ENCODE measurements at places on chromosomes 3 and 15. TPM values are rescaled to one million over a fixed set of nuclear protein-coding genes. Genes with fewer than 3 reads are reported as not detected.

GRCh38 chr3:105715372-105715771 lies 153.4 kb downstream of the CBLB start:
- no peak for DNase-seq

The QTRT2 gene
- 35.7 TPM for total RNA-seq

DNA sequence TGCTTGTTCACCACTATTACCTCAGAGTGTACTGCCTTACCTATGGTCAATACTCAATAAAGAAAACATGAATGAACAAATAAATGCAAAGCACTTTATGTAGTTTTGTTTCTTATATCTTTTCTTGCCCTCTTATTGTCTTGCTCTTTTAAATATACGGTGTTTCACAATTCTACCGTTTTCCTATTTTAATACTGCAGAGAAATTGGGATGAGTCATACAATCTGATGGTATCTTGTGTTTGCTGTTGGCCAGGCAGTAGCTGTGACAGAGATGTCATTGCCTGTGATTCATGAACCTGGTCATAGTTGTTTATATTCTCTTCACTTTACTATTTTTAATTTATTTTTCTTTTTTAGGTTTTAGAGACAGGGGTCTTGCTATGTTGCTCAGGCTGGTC lies 48.3 kb downstream of the SERP1 start:
- DNase-seq = no peak

The DNASE1L3 gene
- not detected for total RNA-seq

GRCh38 chr15:66252685-66253417 lies 699 bp downstream of the MEGF11 start:
- peak; percentile 25 for DNase-seq

GRCh38 chr3:160851629-160852210 lies 95.7 kb downstream of the PPM1L start:
- DNase-seq = no peak

- no peak for DNase-seq
Measured at GRCh38 chr3:61699622-61700021, 138.3 kb downstream of the PTPRG start.

DNA sequence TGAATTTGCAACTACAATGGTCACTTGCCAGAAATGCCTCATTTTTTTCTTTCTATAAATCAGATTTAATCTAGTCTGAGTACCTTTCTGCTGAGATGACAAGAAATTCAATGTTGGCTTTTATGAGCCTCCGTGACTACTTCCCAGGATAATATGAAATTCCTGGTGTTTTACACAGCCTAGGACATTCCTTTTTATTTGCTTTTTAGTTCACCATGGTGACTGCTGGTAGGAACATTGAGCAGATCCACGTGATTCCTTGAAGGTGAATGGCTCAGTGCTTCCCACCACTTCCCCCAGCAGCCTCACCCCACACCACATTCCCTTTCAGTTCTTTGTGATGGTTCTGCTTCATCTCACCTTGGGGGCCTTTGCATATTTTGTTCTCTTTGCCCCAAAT lies 4.3 kb upstream of the NPTN start:
- no peak for DNase-seq

DNA sequence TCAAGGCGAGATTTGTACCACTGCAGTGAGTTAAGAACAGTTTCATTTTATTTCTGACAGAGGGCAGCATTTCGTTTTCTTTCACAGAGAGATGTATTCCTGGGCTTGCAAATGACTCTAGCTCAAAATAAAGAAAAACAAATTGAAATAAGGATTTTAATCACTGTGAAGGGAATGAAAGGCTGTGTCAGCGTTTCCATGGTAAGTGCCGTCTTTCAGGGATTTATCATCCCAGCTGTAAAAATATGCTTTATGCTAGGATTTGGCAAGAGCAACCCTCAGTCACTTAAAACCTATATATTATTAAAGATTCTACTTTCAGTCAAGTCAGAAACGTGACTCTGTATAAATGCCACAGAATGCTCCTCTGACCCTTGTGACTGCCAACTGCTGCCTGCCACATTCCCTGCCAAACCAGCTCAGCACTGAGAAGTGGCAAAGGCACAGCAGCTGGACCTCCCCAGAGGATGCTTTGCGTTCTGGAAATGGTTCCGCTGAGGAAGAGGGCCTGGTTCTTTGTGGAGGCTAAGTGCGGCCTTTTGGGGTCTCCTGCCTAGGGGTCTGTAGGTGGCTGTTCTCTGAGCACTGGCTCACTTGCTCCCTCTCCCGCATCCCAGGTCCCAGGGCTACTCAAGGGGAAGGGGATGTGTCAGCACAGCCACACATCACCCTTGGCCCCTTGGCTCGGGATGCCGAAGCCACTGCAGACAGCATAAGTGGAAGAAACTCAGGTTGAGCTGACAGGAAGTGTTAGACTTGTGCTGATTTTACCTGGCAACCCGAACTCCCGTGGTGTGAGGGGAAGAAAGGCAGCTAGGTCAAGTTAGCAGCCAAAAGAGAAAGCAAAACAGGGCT lies 56.6 kb upstream of the POMGNT2 start:
- DNase-seq = no peak

The SLC28A2 gene
- 0.11 TPM for total RNA-seq

DNA sequence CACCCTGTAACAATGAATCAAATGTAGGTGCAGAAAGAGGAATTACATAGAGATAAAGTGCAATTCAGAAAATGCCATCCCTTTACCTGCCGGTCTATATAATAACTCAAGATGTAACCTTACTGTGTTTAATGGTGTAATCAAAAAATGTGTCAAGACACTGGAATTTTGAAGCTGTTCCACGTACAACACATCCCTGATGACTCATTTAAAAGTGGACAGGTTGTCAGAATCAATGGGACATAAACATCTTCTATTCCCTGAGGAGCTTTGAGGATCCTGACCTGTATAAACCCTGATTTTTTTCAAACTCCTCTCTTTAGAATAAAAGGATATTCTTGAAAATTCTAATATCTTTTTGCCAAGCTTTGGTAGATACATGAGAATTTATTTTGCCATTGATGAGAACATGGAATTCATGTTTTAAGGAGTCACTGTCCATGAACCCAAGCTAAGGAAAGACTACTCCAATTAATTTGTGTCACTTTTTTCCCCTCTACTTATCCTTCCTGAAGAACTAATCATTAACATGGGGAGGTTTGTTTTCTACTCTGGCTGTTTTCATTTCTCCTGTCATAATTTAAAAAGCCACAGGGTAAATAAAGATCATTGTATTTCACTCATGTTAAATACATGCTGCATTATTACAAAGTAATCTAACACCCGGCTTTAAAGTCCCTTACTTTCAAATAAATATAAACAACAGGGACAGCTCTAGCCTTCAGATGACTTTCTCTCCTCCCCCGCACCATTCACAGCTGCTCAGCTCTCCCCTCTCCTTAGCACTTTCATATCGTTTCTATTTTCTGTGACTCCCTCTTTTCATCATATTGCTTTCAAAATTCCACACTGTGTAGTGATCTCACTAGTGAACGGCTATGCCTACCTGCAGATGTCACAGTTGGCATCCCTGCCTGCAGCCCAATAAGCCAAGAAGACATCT lies 138.3 kb downstream of the TAFA4 start:
- no peak for DNase-seq

The TJP1 gene
- 181 TPM for total RNA-seq

DNA sequence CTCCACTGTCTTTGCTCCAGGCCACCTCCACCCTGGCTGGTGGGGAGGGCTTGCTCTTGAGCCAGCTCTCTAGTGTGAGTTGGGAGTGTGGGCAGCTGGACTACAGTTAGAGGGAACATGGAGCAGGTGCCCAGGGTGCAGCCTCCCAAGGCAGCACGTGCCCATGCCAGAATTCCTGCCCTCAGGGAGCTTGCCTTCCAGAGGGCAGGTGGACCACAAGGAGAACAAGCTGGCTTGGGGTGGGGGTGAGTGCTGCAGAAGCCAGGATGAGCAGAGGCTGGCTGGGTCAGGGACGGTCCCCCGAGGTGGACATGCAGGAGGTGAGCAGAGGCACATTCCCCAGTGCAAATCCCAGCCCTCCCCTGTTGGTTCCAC lies 89.5 kb downstream of the VGLL4 start:
- DNase-seq = no peak

The RETNLB gene
- total RNA-seq = not detected

DNA sequence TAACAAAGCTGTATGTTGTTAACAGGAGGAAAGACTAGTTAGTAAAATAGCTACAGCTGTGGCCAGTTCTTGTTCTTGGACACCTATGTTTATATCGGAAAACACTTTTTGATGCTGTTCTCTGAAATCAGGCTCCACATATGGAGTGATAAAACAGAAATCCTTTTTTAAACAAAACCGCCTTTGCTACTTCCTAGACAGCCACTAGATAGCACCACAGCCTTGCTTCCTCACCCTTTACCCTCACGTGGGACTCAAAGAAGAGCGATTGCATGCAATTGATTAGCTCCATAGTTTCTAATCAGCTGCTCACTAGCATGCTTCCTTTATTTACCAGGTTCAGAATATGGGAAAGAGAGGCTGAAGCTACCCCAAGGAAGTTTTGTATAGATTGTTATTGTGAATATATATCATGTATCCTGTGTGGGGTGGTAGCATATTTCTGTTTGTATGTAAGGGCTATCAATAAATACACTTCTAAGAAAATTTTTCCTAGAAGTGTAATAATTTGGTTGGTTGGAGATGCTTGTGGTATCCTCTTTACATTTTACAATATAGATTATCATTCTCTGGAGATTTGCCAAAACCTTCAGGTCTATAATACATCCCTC lies 4.3 kb upstream of the MTFMT start:
- peak; percentile 55 for DNase-seq

The MAP1A gene
- total RNA-seq = 0.88 TPM

- DNase-seq = peak; percentile 95
Measured at GRCh38 chr3:169966428-169966950, at the start of gene SEC62. TSS of gene SEC62 (plus strand) at chr3:169966807. CDS start at chr3:169966823, 16 bp downstream.

GRCh38 chr3:81643721-81644120 lies 117.7 kb downstream of the GBE1 start:
- DNase-seq = peak; percentile 33

The CCR3 gene
- 0.64 TPM for total RNA-seq

- no peak for DNase-seq
Measured at GRCh38 chr15:48385031-48385830, 54.0 kb downstream of the DUT start.

GRCh38 chr3:7585052-7585451 lies 724.1 kb downstream of the GRM7 start:
- DNase-seq = no peak

The DCP1A gene
- total RNA-seq = 32.9 TPM

The PLA2G4E gene
- total RNA-seq = 1.4 TPM

The CPEB1 gene
- total RNA-seq = 0.82 TPM

DNA sequence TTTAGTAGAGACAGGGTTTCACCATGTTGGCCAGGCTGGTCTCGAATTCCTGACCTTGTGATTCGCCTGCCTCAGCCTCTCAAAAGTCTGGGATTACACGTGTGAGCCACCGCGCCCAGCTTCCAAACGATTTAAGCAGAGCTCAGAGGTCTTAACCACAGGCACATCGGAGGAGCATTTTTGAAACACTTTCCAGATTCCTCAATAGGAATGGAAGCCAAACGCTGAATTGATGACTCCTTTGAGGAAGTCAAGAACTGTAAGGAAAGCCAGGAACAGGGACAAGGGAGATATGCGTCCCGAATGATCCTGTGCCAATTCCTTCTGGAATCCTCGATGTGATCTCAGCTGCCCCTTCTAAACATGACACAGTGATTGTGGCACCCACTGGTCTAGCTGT lies 40.0 kb downstream of the TRH start:
- no peak for DNase-seq

DNA sequence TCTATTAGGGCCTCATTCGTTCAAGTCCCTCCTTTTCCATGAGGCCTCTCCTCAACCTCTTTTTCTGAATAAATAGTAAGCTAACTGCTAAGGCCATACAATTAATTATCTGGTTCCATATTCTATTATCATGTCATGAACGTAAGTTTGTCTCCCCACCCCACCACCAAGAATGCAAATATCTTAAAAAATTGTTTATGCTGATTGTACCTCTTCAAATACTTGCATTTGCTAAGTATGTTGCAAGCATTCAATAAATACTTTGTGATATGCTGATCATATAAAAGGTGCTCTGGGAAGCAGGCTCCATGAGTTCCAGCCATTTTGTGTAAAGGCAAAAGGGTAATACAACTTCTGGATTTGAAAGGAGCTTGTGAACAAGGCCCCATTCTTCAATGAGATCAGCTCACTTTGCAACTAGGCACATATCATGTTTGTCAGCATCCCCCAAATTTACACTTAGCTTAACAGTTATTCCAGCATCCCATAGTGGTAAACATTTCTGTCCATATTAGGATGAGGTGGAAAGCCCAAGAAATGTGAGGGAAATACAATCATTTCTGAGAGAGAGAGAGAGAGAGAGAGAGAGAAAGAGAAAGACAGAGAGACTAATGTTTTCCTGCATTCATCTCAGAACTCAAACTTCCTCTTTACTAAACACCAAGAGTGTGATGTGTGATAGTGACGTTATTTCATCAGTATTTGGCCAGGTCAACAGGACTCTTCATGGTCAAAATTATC lies 33.2 kb downstream of the SLC12A8 start:
- no peak for DNase-seq

The GOLGA8J gene
- not detected for total RNA-seq

- DNase-seq = no peak
Measured at GRCh38 chr3:72331076-72331475, 517.2 kb downstream of the SHQ1 start.

The TAGLN3 gene
- not detected for total RNA-seq

GRCh38 chr3:139718415-139718814 lies 40.6 kb upstream of the NMNAT3 start:
- DNase-seq = peak; percentile 61

GRCh38 chr3:188241072-188241471 lies 87.1 kb downstream of the LPP start:
- DNase-seq = no peak

DNA sequence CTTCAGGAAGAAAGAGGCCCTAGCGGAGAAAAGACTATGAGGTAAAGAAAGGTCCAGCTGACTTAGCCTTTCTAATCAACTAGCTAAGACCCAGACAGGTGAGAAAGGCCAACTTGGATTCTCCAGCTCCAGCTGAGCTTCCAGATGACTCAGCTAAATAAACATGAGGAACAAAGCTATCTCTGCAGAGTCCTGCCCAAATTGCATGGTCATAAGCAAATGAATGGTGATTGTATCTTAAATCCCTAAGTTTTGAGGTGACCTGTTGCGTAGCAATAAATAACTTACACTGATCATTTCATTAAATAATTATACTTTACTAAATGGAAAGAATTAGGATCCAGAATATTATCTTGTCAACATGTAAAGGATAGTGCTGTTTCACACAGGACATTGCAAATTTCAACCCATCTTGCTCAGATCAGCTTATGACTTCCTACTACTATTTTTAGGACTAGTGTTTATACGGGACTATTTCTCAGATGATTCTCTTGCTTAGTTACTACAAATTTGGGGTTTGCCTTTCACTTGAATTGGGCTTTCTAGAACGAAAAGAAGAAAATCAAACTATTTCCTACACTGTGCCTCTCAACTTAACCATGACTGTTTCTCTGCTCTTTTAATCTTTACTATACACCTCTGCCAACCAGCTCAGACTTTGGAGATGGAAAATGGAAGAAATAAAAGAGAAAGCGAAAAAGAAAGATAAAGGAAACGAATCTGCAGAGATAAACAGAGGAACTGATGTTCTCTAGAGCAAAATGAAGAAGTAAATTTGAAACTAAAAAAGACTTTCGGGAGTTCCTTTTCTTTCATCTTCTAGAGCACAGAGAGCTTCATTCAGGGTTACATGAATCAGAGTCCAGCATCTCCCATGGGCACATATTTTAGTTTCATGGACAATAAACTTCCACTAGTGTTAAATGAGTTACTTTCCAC lies 6.6 kb upstream of the ADGRG7 start:
- peak; percentile 75 for DNase-seq

The XCR1 gene
- total RNA-seq = not detected

The NPAP1 gene
- not detected for total RNA-seq

Data from Caco-2 (cell line).